GM04504 (cell line): ENCODE measurements at places on chromosomes 11 and 22.
A peak's percentile ranks its signal among the peaks of the same experiment; 100 is the strongest.

DNA sequence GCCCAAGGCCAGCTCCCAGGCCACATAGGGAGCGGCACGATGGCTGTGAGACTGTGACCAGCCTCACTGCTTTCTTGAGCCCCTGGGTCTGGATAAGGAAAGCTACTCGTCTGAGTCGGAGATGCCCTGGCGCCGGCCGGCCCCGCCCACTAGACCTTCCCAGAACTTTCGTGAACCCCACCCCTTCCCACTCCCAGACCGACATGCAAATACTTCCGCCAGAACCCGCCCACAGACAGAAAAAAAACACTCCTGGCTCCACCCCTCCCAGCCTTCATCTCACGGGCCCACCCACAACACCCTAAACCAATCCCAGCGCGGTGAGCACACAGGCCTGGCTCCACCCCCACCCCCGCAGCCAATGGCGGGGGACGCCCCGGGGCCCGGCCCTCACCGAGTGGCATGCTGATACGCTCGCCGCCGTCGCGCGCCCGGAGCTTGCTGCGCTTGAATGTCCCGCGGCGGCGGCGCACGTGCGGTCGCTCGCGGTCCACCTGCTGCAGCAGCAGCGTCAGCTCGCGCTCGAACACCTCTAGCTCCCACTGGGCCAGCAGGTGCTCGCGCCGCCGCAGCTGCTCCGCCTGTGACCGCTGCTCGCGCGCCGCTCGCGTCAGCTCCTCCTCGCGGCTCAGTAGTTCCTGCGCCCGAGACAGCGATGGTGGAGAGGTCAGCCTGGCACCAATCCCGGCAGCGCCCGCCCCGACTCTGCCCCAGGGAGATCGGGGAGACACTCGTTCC is 7.0 kb downstream of the MAP3K11 start:
- DNase-seq = peak; percentile 86

DNA sequence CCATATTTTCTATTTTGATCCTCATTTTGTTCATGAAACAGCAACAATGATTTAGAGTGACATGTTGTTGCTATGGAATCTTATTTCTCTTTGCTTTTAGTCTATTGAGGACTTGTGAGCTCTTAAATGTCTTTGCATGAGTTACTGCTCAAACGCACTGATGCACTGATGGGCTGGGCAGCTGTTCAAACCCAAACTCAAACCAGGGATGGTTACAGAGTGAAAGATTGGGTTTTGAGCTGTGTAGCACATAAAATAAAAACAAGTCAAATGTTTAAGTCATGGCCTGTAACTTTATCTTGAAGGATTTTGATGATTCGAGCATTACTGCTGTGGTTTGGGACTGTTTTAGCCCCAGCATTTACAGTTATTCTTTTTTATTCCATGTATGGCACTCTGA is 20.1 kb upstream of the NCAM1 start:
- no peak for DNase-seq

DNA sequence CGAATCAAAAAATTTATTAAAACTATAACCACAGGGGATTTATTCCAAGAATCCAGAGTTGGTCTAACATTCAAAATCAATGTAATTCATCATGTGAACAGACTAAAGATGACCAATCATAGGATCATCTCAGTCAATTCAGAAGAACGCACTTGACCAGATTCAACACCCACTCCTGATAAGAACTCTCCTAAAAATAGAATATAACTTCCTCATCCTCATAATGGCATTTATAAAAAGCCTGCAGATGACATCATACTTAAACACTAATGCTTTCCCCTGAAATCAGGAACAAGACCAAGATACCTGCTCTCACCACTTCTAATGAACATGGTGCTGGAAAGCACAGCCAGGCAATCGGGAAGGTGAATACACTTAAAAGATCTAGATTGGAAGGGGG is 10.5 kb upstream of the MUC2 start:
- DNase-seq = no peak

GRCh38 chr11:11958403-11959231 is 49.8 kb downstream of the DKK3 start:
- DNase-seq = no peak

GRCh38 chr22:47154621-47155081 is 392.2 kb downstream of the TBC1D22A start:
- peak; percentile 62 for DNase-seq

DNA sequence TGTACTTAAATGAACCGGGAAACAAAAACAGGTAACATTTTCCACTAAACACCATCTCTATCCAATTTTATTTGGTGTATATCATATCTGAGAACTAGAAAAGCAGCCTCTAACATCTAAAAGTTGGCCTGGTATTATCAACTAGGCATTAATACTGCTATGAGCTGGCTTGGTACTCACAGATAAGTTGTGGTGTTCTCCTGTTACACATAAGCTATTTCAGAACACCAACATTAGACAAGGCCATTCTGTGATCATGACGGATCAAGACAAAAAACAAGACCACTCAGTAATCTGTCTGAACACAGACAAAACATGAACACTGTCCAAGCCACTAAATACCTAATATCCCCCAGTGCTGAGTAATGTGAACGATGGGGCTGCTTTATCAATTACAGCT is 11.9 kb downstream of the RIC3 start:
- no peak for DNase-seq

DNA sequence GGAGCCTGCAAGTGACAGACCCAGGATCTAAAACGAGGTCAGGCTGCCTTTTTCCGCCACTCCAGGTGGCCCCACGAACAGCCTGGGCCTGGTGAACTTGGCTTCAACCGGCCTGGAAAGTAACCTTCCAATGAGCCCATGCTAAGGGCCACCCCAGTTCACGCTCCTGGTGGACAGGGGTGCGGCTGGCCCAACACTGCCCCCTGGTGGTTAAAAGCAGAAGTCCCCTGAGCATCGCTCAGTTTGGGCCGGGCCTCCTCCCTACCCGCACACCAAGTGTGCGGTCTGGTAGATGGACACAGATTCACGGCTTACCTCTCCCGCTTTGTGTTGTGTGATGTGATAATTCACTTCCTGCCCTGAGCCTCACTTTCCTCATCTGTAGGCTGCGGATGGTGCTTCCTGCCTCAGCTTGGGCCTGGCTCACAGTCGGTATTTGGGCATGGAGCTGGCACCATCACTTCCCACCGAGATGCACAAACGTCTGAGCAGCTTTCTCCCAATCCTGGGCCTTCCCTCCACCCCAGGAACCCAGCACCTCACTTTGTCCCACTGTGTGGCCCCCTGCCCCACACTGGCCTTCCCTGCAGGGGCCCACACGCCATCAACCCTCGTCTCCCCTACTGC is 13.7 kb upstream of the SEC14L3 start:
- DNase-seq = peak; percentile 23

DNA sequence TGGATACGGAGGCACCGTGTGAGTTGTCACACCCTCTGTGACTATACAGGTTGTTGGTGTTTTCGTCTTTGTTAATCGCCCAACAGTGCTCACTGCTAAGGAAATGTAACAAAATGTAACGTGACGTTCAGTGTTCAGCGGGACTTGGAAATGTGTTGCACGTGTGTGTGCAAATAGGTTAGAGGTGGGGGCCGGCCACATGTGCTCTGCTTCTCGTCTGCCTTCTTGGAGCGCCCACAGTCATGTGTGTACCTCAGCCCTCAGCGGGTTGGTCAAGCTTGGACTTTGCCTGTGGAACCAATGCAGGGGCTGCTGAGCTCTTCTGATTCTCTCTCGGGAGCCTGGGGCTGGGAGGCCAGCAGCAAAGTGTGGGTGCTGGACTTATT is 7.4 kb upstream of the SMIM38 start:
- no peak for DNase-seq

DNA sequence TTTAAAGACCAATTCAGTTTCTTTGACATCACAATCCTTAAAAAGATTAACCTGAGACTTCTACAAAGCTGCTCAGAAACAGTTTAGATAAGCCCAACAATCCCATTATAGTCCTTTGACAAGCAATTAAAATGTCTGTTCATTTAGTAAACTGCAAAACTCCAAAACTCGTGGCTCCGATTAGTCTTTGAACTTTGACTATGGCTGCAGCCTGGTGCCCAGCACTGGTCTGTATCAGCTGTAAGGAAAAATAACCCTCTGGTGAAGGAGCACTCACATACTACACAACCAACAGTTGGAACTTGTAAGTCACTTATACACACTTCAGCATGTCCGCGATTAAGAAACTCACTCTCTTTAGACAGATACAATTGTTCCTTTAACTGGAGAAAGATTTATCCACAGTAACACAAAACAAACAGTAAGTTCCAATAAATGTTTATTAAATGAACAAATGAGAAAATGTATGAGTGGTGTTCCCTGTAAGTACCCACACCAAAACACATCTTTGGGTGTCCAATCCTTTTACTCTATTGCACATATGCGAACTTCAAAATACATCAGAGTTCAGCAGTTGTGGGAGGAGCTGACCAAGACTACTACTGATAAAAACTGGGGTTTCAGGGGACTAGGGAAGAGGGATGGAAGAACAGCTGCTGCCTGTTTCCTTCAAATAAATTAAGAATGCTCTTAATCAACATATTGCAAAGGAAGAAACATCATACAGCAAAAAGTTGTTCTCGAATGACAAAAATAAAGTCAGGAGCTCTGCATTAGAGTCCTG is 36.4 kb downstream of the PITPNB start:
- no peak for DNase-seq

DNA sequence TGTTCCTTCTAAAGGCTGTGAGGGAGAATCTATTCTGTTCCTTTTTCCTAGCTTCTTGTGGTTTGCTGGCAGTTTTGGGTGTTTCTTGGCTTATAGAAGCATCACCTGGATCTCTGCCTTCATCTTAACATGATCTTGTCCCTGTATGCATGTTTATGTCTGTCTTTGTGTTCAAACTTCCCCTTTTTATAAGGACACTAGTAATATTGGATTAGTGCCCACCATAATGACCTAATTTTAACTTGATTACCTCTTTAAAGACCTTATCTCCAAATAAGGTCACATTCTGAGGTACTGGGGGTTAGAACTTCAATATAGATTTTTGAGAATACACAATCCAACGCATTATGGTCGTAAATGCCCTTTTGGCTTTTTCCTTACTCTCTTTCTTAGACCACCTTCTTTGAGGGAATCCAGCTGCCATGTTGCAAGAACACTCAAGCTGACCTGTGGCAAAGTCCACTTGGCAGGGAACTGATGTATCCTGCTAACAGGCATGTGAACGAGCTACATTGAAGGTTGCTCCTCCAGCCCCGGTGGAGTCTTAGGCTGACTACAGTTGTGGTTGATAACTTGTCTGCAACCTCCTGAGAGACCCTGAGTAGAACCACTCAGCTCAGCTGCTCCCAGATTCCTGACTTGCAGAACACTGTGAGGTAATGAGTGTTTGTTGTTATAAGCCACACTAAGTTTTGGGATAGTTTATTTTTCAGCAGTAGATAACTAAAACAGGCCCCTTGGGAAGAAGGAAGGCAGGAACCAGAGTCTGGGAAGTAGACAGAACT is 127.1 kb upstream of the OR9Q1 start:
- DNase-seq = no peak

GRCh38 chr22:35392357-35392756 is 7.6 kb upstream of the MCM5 start:
- DNase-seq = no peak

DNA sequence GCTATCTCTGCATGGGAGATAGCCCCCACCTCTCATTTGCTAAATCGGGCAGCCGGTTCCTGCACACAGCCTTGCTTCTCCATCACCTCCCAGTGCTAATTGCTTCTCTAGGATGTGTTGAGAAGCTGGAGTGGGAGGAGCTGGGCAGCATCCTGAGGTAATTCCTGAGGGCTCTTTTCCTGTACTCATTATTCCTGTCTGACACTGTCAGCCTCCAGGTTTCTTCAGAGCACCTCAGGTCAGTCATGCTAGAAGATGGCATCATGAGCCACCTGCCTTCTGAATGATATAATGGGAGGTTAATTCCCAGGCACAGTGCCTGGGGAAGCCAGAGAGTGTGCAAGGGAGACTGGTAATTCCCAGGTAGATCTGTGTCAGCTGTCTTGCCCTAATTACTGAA is 133.0 kb downstream of the RAB38 start:
- DNase-seq = no peak
